ENCODE measurements at places on chromosomes 12 and 14.

GRCh38 chr12:10968765-10969456 lies 17.8 kb downstream of the TAS2R50 start:
- DNase-seq, result peak; percentile 18

- DNase-seq, result no peak
These were observed 36.5 kb upstream of the CERS5 start for GRCh38 chr12:50203691-50204090.

- no peak for DNase-seq
These were observed 31.1 kb upstream of the TMX1 start for GRCh38 chr14:51208982-51209381.

- no peak for DNase-seq
These were observed 120.3 kb upstream of the SLC38A4 start for GRCh38 chr12:46946137-46946536.

DNA sequence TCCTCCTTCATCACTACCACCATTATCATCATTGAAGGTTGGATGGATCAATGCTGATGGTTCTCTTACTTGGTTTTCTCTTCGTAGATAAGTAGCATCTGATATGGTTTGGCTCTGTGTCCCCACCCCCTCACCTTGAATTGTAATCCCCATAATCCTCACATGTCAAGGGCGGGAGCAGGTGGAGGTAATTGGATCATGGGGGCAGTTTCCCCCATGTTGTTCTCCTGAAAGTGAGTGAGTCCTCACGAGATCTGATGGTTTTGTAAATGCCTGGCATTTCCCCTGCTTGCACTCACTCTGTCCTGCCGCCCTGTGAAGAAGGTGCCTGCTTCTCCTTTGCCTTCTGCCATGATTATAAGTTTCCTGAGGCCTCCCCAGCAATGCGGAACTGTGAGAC lies 172.4 kb upstream of the PWP1 start:
- no peak for DNase-seq

DNA sequence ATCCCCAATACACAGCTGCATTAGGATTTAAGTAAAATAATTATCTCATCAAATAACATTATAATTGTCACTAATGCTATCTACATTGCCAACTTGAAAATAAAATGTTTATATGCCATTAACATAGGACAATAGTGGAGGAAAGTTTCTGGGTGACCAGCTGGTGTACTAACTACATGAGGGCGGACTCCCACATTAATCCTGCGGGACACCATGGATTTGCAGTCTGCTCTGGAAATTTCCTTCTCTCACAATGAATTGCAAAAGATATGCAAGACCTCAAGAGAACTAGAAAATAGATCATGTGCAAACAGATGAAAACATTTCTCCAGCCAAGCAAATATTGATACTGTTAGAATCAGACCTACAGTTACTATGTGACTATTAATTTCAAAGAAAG lies 390.1 kb downstream of the NAV3 start:
- DNase-seq, result no peak

DNA sequence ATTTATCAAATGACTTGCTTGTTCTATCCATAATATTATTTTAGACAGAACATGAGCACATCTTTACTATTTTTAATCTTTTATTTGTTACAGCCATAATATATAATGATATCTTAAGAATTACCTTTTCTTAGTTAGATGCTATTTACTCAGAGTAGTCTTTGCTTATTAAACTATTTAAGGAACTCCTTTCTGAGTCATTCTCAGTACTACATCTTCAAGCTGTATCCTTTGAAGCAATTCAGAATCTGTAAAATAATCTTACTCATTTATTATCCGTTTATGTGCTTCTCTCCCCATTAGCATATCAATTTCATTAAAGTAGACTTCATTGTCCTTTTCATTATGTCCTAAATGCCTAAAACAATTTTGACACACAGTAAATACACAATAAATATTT lies 240.4 kb upstream of the FAR2 start:
- DNase-seq, result no peak

GRCh38 chr12:66025477-66025876 lies 105.1 kb downstream of the LLPH start:
- no peak for DNase-seq

Data from left lung (tissue), 14 donors.